ENCODE measurements at places on chromosomes 5 and 9.

GRCh38 chr9:16003785-16004184 lies 450.9 kb downstream of the CCDC171 start:
- no peak for DNase-seq

GRCh38 chr5:760363-761058 lies 24.0 kb downstream of the ZDHHC11B start:
- DNase-seq: no peak

DNA sequence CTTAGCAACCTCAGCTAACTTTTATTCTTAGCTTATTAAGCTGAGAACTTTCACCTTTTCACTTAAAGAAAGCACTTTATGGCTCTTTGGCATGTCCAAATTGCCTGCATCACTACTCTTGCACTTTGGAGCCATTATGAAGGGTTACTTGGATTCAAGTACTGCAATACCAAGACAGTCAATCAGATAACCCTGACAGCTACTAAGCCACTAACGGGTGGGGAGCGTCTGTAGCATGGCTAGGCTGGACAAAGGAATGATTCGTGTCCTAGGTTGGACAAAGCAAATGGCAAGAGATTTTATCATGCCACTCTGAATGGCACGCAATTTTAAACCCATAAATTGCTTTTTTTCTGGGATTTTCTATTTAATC lies 39.6 kb downstream of the TRPM6 start:
- no peak for DNase-seq

- DNase-seq: no peak
These were observed 69.3 kb downstream of the CTSL start for GRCh38 chr9:87795178-87795577.

GRCh38 chr9:135252980-135253304 lies 165.5 kb downstream of the OLFM1 start:
- DNase-seq: no peak

- no peak for DNase-seq
These were observed 697 bp upstream of the XPA start for GRCh38 chr9:97697837-97698236.

DNA sequence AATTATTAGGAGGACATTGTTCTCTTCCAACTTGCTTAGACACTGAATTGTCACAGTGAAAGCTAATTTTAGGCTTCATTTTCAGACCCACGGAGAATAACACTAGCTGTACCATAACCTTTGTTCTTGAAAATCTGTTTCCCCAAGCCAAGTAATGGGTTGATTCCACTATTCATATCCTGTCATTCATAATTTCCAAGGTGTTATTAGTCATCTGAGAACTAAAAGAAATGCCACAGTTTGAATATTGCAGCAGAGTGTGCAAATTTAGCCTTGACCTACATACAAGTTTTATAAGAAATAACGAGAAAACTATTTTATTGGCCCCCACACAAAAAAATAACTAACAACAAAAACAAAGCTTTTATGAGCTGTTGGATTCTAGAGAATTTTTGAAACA lies 148.5 kb upstream of the TYRP1 start:
- no peak for DNase-seq

DNA sequence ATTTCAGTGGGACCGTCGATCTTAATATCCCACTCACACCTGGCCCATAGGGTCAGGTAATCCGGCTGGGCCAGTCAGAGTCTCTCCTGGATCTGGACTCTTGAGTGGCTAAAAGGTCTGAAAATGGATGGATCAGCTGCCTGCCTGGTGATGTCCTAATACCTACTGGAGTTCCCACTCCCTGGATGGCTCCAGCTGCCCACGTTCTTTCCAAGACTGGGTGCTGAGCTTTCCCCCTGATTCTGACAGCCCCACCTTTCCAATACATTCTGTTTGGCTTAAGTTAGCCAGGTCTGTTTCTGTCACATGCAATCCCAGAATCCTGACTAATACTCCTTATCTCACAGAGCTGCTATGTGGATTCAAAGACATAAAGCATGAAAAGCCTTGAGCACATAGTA lies 10.2 kb downstream of the SH3PXD2B start:
- DNase-seq: no peak

DNA sequence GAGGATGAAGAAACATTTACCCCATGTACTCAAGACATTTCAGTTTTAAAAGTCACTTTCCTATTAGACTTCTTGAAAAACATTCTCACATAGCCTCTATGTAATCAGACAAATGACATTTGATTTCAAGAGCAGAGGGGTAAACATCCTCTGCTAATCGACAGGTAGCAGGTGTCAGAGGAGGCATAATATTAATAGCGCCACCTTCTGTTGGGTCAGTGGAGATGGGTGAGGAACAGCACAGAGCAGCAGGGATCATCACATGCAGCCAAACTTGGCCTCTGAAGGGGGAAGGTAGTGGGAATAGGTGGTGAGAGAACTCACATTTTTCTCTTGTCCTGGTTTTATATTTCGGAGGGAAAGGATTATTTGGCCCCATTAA lies 3.3 kb upstream of the LSM11 start:
- no peak for DNase-seq

DNA sequence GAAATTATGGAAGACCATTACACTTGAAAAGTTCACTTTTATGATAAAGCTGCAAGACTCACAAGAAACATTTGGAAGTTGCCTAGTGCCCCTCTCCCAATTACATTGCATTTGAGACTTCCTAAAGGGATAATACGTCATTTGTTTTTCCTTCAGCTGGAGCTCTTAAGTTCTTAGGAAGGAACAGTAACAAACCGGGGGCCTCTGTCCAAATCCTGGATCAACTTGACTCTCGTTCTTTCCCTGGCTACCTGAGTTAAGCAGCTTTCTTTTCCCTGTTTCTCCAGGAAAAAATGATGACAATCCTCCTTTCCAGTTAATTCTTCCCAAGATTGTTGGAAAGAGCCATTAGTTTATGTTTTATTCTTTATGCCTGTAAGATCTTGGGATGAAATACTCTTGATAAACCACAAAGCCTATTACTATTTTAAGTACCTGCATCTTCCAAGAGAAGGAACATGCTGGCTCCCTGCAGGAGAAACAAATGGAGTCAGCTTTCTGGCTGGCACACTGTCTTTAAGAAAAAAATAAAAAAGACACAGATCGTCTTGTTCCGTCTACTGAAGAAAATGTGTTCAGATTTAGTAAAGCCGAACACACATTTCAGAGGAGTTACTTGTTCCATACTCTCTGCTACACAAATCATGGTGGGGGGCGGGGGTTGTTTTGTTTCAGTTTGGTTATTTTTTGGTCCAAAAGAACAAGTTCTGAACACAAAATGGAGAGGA lies 297.9 kb downstream of the EFNA5 start:
- DNase-seq: no peak

DNA sequence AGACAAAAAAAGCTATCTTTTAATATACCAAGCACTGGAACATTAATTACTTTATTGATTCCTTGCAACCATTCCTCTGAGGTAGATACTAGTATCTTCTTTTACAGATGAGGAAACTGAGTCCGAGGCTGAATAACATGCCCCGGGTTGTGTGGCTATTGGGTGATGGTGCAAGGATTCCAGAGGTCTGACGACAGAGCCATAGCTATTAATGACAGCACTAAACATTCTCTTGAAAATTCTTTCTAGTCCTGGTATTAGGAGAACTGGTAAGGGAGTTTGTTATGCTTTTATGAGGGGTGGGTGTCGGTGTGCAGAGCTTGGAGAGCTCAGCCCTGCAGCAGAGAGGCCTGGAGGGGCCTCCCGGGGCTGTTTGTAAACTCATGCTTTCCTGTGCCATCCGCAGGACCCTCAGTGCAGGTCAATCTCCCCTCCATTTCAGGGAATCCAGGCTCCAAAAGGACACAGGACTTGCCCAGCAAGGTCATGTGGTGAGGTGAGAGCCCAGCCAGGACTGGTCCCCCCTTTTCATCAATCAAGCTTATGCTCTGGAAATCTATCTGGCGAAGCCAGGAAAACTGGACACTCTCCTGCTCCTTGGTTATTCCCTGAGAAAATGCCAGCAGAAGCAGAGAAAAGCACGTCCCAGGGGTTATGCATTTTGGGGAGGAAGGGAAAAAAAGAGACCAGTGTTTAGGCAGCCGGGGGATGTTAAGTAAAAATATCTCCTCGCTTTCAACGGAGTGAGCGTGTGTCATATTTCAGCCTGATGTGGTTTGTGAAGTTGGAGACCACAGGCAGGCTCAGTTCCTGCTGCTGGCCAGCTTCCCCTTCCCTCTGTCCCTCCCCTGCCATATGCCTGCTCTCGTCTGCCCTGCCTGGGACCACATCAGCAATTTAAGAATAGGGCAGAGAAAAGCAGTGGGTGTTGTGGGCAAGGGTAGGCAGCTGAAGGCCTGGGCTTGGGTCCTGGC lies 3.7 kb downstream of the GSN start:
- DNase-seq: no peak
